ENCODE measurements at places on chromosomes 3 and 15. TPM values are rescaled to one million over a fixed set of nuclear protein-coding genes. Genes with fewer than 3 reads are reported as not detected.

DNA sequence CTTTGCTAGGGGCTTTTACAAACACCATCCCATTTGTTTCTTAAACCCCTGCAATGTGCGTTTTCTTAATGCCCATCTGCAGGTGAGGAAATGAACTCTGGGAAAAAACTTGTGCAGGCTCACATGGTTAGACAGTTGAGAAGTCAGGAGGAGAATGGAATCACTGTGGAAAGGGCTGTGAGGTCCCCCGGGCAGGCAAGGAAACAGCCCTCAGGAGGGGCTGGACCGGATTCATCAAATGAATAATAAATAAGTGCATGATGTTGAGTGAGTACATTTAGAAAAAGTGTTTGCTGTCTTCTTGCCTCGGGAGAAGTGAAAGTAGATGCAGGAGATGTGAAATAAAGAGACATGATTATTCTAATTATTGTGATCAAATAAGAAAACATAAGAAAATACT is 76.6 kb downstream of the PGPEP1L start:
- H3K27me3 ChIP-seq = no peaks in the 10 kb centered on the region
- no peak overlapping the region for H3K27ac ChIP-seq
- H3K36me3 ChIP-seq = no peaks in the 10 kb centered on the region
- H3K4me1 ChIP-seq = no peaks in the 10 kb centered on the region
- DNase-seq = no peak

DNA sequence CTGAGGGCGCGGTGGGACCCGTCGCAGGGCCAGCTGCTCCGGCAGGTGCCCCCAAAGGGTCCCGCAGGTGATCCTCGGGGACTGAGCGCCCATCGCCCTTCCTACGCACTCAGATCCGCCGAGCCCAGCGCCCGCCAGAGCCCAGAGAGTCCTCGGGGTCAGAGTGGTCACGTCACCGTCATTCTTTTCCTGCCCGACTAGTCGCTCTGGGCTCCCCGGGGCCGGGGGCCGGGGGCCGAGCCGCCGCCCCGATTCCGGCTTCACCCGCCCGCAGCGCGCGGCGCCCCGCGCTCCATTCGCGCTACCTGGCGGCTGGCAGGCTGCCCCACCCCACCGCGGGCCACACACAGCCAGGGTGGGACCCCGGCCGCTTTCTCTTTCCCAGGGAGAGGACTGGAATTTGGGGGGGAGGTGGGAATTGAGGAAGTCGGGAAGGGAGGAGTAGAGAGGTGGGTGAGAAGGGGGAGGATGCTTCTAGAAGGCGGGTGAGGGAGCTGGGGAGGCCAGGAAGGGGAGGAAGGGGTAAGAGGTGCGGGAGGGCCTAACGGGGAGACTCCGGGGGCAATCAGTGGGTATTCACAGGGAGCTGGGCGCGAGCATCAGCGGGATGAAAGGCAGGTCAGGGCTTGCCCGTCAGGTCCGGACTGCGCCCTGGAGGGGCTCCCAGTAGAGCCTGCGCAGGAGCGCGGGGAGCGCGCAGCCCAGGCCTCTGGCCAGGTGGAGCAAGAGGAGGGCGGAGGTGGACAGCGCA is 36.1 kb upstream of the EPHB3 start:
- no peaks in the 10 kb centered on the region for H3K36me3 ChIP-seq
- no peaks in the 10 kb centered on the region for H3K27me3 ChIP-seq
- H3K4me3 ChIP-seq = no peak overlapping the region

DNA sequence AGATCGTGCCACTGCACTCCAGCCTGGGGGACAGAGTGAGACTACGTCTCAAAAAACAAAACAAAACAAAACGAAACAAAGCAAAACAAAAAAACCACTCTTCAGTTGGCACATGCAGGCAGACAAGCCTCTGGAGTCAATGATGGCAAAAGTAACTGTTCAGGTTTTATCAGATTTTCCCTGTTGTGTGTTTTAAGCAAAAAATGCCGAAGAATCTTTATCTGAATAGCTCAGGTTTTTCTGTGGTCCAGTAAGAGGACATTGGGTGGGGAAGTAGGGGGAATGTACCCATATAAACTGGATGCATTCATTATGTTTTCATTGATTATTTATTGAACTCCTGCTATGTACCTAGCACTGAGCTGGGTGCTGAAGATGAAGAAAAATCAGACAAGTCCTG is 20.8 kb upstream of the BCL2A1 start:
- H3K36me3 ChIP-seq = no peaks in the 10 kb centered on the region
- no peak for DNase-seq
- H3K4me3 ChIP-seq = no peak overlapping the region
- no peak overlapping the region for H3K27ac ChIP-seq
- peaks cover 4% of the 10 kb centered on the region for H3K4me1 ChIP-seq

Gene TUSC7
- total RNA-seq = not detected

DNA sequence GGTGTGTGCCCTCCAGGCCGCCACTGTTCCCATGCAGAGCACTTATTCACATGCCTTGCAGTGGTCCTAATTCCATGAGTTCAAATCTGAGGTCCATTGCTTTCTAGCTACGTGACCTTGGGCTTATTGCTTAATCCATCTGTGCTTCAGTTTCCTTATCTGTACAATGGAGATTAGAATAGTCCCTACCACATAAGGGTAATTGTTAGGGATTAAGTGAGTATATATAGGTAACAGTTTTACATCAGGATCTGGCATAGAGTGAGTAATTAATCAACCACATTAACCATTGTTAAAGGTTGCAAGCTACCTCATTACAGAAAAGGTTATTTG is 7.6 kb downstream of the CPN2 start:
- no peak overlapping the region for H3K27ac ChIP-seq
- H3K4me1 ChIP-seq = no peaks in the 10 kb centered on the region
- no peaks in the 10 kb centered on the region for H3K27me3 ChIP-seq
- DNase-seq = no peak
- H3K4me3 ChIP-seq = no peak overlapping the region

GRCh38 chr3:177300039-177300833 is 103.0 kb upstream of the TBL1XR1 start:
- H3K27ac ChIP-seq = no peak overlapping the region
- no peak overlapping the region for H3K4me3 ChIP-seq
- no peaks in the 10 kb centered on the region for H3K27me3 ChIP-seq
- peaks cover 1% of the 10 kb centered on the region for H3K4me1 ChIP-seq

DNA sequence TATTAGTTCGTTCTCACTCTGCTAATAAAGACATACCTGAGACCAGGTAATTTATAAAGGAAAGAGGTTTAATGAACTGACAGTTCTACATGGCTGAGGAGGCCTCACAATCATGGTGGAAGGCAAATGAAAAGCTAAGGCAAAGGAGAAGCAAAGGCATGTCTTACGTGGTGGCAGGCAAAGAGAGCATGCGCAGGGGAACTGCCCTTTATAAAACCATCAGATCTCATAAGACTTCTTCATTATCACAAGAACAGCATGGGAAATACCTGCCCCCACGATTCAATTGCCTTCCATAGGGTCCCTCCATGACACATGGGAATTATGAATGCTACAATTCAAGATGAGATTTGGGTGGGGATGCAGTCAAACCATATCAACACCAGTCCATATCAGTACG is 133.5 kb downstream of the ZNF621 start:
- no peak for DNase-seq
- H3K27ac ChIP-seq = no peak overlapping the region
- H3K4me1 ChIP-seq = no peaks in the 10 kb centered on the region

Gene CFAP91
- total RNA-seq = 0.96 TPM

Gene ST6GAL1
- 15.6 TPM for total RNA-seq

Gene RASL12
- total RNA-seq = 0.25 TPM

Gene SOX14
- not detected for total RNA-seq

DNA sequence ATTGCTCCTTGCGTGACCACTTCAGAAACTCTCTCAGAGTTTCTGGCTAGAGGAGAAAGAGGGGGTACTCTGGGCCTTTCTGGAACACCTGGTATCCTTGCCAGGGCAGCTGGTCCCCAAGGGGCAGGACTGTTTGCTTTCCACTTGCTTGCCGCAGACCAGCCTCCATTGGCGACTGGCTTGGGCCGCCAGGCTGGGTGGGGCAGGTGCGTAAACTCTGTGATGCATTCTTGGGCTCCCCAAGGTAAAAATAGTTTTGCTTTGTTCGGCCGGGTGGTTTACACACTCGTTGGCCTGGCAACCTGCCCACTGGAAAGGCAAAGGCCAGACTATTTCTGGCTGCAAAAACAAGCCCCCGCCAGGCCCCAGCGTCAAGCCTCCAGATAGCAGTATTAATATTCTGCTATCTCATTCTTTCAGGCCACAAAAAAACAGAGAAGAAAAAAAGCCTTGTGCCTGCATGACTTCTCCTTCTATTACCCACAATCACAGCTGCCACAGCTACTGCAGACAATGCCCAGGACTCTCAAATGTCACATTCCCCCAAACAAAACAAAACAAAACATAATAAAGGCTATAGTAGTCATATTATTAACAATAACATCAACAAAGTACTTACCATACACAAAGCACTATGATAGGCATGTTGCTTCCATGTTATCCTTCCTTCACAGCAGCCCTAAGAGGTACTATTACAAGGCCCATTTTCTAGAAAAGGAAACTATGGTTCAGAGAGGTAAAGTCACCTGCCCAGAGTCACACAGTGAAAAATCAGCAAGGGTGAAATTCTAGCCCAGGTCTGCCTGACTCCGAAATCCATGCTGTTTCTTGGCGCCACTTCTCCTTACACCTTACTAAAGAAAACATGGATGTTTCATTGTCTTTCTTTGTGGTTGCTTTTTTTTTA is 14.0 kb upstream of the SSUH2 start:
- peaks cover 18% of the 10 kb centered on the region for H3K4me1 ChIP-seq
- H3K27me3 ChIP-seq = no peaks in the 10 kb centered on the region
- no peak overlapping the region for H3K27ac ChIP-seq
- no peak for DNase-seq
- no peaks in the 10 kb centered on the region for H3K36me3 ChIP-seq
- peak overlapping the region; percentile 32 for H3K4me3 ChIP-seq

- no peak overlapping the region for H3K27ac ChIP-seq
- no peaks in the 10 kb centered on the region for H3K27me3 ChIP-seq
- peaks cover 30% of the 10 kb centered on the region for H3K4me1 ChIP-seq
These were observed 22.8 kb downstream of the TMEM43 start for GRCh38 chr3:14147617-14148016.

- no peaks in the 10 kb centered on the region for H3K27me3 ChIP-seq
- no peaks in the 10 kb centered on the region for H3K4me1 ChIP-seq
- H3K27ac ChIP-seq = no peak overlapping the region
- H3K36me3 ChIP-seq = no peaks in the 10 kb centered on the region
These were observed 173.2 kb downstream of the CHDH start for GRCh38 chr3:53672981-53673380.

Gene BRK1
- 93.4 TPM for total RNA-seq

Gene UBE2E2
- 21.4 TPM for total RNA-seq

- no peaks in the 10 kb centered on the region for H3K36me3 ChIP-seq
- H3K27ac ChIP-seq = no peak overlapping the region
- DNase-seq = no peak
- H3K4me1 ChIP-seq = no peaks in the 10 kb centered on the region
- H3K4me3 ChIP-seq = no peak overlapping the region
These were observed 53.8 kb downstream of the BCHE start for GRCh38 chr3:165783383-165783782.

- H3K27me3 ChIP-seq = no peaks in the 10 kb centered on the region
- peak overlapping the region; percentile 80 for H3K27ac ChIP-seq
- no peaks in the 10 kb centered on the region for H3K36me3 ChIP-seq
- no peak for DNase-seq
These were observed 43.0 kb downstream of the FLNB start for GRCh38 chr3:58051196-58051595.

- H3K36me3 ChIP-seq = no peaks in the 10 kb centered on the region
- H3K4me1 ChIP-seq = no peaks in the 10 kb centered on the region
These were observed 27.5 kb downstream of the NR1I2 start for GRCh38 chr3:119809249-119810017.

DNA sequence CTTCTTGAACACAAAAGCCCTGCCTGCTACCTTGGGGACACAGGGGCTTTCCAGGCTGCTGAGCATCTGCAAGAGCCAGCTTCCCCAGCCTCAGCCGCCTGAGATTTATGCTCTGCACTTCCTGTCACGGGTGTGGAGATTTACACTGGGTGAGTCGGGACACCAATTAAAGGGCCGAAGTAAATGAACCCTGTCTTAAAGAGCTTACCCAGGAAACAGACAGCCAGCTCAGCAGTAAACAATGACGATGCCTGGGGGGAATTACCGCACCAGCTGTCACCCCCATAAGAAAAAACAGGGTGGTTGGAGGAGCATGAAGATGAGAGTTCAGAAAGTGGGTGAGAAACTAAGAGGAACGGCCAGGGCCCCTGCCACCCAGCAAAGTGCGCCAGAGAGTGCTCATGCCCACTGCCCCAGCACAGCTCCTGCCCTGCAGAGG is 37.5 kb upstream of the IQSEC1 start:
- H3K27me3 ChIP-seq = no peaks in the 10 kb centered on the region
- no peak overlapping the region for H3K27ac ChIP-seq
- no peak for DNase-seq
- H3K4me3 ChIP-seq = no peak overlapping the region
- peaks cover 12% of the 10 kb centered on the region for H3K4me1 ChIP-seq
- no peaks in the 10 kb centered on the region for H3K36me3 ChIP-seq

Gene BCL2A1
- 0.44 TPM for total RNA-seq

DNA sequence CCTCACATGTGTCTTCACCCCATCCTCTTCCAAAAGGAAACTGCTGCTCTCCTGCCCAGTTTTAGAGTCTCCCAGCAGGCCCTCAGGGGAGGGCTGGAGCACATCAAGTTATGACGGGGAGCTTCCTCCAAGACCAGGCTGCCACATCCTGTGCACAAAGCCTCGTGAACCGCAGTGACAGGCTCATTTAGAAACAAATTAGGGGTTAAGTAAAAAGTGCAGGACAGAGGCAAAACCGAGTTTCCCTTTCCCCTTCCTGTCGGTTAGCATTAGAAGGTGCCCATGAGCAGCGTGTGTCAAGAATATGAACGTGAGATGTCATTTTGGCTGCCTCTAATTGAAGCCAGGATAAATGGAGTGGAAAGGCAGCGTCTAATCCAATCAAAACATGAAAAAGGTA is 199.7 kb downstream of the ARRDC4 start:
- H3K4me3 ChIP-seq = no peak overlapping the region
- H3K36me3 ChIP-seq = no peaks in the 10 kb centered on the region
- no peaks in the 10 kb centered on the region for H3K4me1 ChIP-seq
- DNase-seq = no peak
- H3K27me3 ChIP-seq = peaks cover 6% of the 10 kb centered on the region
- H3K27ac ChIP-seq = no peak overlapping the region

- no peaks in the 10 kb centered on the region for H3K36me3 ChIP-seq
- no peaks in the 10 kb centered on the region for H3K4me1 ChIP-seq
- H3K4me3 ChIP-seq = no peak overlapping the region
- no peak overlapping the region for H3K27ac ChIP-seq
These were observed 714.8 kb downstream of the FHIT start for GRCh38 chr3:60536420-60536819.

Data from HCT116 (cell line).